ENCODE measurements at places on chromosomes 16 and 17.
A peak's percentile ranks its signal among the peaks of the same experiment; 100 is the strongest.

DNA sequence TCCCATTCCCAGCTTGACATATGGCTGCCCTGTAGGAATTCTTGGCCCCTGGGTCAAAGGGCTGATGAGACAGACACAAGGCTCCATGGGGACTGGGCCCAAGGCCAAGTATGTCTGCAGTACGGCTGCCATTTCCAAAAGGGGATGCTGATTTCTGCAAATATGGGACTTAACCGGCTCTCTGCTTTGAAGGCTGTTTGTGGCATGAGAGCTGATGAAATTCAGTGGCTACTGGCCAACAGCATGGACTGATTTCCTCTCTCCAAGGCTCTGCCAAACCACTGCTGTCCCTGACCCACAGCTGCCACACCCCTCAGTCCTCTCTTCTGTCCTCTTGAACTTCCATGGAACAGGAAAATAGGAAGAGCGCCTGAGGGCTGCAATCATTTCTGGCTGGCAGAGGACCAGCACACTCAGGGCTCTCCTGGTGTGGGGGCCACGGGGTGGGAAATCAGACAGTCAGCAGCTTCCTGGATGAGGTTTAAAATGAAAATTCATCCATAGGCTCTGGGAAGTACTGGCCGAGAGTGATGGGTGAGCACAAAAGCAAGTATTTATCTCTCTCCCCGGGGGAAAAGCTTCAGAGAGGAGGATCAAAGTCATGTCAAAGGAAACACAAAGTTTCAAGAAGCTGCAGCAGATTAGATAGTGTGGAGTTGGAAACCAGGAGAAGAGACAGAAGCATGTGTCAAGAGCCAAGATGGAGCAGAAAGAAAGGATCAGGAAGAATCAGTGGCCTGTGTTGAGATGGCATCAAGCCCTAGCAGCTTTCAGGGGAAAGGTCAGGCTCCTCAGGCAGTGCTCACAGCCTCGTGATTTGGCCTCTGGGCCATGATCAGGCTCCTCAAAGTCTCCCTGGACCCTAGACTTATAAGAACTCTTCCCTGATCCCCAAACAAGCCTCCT is 64.1 kb upstream of the SREBF1 start:
- DNase-seq, result no peak

- DNase-seq, result no peak
Observed at GRCh38 chr17:47717261-47717697, 15.8 kb upstream of the TBX21 start.

DNA sequence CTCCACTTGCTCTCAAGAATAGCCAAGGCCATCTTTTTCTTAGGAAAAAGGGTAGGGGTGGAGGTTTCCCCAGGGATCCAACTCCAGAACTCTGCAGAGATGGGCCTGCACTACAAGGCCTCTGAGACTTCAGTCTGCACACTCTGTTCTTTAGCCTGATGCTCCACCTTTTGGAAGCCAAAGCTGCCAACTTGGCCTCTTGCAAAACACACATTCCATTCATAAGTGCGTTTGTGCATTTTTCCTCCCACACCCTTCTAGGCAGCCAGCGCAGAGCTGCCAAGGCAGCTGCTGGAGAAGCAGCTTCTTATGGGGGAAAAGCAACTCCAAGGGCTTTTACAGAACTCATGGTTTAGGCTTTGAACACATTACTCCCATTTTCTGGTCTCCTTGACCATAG is 45.3 kb downstream of the REXO5 start:
- no peak for DNase-seq

GRCh38 chr17:56690441-56691291 is 97.2 kb downstream of the NOG start:
- no peak for DNase-seq

GRCh38 chr17:81917565-81918332 is at the start of gene SIRT7:
Gene SIRT7, minus strand, starts transcription at chr17:81918176. Its CDS starts 45 bp downstream, at chr17:81918131.
- DNase-seq, result peak; percentile 92

GRCh38 chr17:67183531-67183930 is 61.5 kb downstream of the HELZ start:
- no peak for DNase-seq

DNA sequence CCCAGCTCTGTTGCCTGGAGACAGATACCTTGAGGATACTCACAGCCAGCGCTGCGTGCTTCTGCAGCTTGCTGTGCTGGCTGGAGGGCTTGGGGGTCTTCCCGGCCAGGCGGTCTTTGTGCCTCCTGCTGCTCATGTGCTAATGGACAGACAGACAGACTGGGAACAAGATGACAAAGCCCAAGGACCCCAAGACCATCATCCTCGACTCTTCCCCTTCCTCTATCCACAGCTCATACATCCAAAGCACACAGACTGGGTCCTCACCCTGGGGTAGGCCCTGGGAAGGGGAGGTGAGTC is 7.7 kb downstream of the NKIRAS2 start:
- DNase-seq, result no peak
